NT2/D1 (cell line): ENCODE measurements at places on chromosomes 6 and 20.

DNA sequence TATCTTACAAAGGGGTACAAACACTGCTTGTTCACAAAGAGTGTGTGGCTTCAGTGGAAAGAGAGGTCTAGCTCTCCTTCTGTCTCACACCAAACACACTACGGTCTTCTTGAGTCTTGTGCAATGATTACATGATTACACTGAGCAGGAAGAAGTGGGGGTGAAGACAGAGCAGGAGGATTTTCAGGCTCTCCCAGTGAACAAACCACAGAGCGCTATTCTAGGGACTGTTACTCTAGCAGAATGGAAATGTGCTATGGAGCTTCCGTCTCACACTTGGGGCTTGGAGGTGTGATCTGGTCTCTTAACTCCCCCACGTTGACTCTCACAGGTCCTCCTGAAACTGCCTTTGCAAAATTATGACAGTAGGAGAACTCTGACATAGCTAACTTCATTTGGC, 203.4 kb downstream of the MYLK4 start:
- no peak for DNase-seq

DNA sequence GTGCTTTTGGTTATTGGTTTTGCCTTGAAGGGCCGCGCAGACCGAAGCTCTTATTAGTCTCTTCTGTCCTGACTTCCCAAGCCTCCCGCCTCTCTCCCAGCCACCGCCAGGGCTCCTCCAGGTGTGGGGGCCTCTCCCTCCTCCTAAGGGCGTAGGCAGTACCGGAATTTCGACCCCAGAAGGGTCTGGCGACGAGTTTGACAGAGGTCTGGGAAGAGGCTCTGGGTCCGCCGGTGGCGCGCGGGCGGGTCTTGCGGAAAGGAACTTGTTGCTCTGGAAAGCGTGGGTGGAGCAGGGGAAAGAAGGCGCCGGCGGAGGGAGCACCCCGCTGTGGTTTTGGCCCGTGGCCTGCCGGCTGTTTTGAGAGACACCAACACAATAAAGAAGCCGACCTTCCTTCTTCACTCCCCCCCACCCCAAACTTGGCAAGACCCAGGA, 1.8 kb downstream of the PCSK2 start:
- no peak for DNase-seq

- no peak for DNase-seq
Observed at GRCh38 chr6:131948692-131949619, 2.2 kb downstream of the CCN2 start.

GRCh38 chr20:33812152-33812849, 1.2 kb downstream of the CHMP4B start:
- DNase-seq = no peak

DNA sequence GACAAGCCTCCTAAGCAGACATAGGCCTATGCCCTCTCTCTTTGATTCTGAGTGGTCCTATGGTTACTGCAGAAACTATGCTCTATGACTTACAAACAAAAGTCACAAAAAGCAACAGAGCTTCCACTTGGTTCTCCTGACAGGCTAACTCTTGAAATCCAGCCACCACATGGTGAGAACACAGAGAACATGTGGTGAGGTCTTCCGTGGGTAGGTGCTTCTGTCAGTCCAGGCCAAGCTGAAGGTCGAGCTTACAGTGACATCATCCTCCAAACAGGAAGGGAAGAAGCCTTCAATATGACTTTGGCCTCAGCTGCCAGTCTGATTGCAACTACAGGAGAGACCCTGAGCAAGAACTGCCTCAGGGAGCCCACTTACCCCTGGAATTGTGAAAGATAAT, 265.5 kb downstream of the TBX18 start:
- DNase-seq = no peak

- no peak for DNase-seq
Observed at GRCh38 chr6:114020196-114020595, 49.2 kb upstream of the HDAC2 start.

DNA sequence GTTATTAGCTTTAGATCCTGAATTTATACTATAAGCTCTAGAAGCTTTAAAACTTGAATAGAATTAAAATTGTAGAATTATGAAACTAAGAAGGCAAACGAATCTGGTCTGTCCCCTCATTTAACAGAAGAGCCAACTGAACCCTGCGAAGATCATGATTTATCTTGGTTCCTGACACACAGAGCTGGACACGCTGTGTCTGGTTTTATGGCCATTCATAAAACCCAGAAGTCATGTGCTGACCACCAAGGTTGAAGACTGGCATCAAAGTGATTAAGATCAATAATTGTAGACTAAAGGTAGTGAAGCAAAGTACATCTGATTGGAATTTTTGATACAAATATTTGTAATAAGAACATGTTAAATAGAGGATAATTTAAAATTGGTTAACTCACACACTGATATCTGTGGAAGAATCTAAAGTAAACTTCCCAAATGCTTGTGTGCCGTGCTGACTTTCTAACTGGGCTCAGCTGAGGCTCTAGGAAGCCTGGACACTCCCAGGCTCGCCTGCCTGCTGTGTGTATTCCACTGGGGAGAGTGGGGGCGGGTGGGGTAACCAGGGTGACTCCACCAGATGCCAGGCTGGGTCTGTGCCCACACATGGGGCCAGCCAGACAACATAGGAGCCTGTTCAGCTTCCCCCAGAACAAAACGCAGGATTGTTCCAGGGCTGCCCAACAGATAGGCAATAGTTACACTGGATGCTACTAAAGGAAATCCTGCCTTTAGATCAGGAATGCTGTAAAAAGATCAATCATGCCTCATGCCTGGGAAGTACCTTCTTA, 42.1 kb upstream of the SLC22A3 start:
- no peak for DNase-seq

DNA sequence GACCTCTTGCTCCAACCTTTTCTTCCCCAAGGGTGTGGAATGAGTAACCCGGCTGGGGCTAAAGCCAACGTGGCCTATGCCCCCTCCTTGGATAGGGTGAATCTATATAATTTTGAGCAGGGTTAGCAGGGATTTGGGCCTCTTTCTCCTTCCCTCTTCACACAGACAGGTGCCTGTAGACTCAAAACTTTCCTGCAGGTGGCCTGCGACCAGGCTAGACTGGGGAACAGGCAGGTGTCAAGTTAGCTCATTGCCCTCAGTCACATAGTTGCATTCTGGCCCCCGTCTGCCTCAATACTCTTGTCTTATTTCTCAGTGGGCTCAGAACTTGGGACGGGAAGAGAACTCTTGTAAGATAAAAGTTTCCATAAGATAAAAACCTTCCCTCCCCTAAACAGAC, 243.0 kb downstream of the ATXN1 start:
- DNase-seq = no peak

- DNase-seq = no peak
Observed at GRCh38 chr6:153081914-153082313, 49.2 kb downstream of the RGS17 start.

- no peak for DNase-seq
Observed at GRCh38 chr20:41607791-41608190, 10.4 kb downstream of the CHD6 start.

DNA sequence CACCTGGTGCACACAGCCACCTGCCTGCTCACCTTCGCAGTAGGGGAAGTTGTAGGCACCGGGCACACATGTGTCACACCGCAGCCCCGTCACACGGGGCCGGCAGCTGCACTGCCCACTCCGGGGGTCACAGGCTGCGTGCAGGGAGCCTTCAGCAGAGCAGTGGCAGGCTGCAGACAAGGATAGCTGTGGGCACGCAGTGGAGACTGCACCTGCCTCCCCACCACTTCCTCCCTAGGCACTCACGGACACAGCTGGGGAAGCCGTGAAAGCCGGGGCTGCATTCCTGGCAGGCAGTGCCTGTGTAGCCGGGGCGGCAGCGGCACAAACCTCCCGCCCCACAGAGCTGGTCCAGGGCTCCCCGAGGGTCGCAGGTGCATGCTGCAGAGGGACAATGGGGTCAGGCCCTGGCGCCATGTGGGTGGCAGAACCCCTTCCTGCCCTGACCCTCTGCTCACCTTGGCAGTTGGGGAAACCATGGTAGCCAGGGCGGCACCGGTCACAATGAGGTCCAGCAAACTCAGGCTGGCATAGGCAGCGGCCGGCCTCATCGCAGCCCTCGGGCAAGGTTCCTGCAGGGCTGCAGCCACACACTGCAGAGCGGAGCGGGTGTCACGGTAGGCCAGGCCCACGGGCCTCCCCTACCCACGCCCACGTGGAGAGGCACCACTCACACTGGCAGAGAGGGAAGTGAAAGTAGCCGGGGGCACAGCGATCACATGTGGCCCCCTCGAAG, 29.4 kb downstream of the LAMA5 start:
- no peak for DNase-seq

DNA sequence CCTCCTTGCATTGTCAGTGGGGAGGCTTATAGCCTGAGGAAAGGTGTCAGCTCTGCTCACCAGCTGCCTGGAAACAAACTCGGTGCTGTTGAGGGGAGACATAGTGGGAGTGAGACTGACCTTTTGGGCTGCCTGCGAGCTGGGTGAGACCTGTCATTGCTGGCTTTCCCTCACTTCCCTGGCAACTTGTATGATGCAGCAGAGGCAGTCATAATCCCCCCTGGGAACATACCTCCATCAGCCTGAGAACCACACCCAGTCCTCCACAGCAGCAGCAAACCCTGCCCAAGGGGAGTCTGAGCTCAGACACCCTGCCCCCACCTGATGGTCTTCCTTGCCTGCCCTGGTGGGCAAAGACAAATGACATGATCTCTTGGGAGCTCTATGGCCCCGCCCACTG, 521.2 kb upstream of the IMPG1 start:
- DNase-seq = no peak

- no peak for DNase-seq
Observed at GRCh38 chr6:30340589-30341054, 4.3 kb upstream of the RPP21 start.

DNA sequence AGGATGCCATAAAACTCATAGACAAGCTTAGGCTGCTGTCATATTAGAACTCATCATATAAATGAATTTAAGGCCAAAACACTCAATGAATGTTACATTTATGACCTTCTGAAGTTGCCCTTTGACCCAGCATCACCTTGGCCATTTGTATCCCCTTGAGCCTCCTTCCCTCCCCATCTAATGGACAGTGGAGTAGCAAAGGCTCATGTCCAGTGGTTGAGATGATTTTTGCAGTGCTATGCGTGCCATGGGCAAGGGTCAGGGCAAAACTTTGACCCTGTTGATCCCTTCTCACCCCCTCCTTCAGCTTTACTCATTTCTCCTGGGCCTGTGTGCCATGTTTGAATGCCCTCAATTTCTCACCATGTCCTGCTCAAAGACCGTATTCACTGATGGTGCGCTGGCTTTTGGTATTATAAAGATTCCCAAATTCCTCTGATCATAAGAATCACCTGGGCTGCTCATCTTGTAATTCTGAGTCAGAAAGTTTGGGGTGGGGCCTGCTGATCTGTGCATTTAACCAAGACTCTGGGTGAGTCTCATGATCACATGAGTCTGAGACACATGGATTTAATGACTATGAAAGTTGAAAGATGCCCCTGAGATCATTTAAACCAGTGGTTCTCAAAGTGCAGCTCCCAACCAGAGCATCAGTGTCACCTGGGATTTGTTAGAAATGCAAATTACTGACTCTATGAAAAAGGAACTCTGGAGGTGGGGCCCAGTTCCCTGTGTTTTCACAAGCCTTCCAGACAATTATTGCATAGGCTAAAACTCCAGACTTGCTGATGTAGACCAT, 57.5 kb upstream of the IL20RA start:
- no peak for DNase-seq

DNA sequence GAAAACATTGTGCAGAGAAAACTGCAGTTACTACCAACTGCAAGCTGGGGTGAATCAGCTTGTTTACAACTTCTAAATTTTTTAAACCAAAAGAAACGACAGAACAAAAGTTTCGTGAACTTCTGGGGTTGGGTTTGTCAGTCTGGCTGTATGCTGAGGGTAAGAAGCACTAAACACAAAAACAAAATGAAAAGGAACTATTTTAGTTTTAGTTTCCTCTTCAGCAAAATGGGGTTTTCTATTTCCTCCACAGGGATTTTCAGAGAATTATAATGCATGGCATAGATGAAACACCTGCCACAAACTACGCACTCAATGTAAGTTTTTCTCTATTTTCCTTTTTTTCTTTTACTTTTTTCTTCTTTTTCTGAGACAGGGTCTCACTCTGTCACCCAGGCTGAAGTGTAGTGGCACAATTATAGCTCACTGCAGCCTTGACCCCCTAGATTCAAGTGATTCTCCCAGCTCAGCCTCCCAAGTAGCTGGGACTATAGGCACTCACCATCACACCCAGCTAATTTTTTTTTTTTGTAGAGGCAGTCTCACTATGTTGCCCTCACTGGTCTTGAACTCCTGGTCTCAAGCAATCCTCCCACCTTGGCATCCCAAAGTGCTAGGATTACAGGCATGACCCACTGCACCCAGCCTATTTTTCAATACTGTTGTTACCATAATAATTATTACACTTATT, 40.6 kb downstream of the CGA start:
- DNase-seq = no peak

GRCh38 chr6:122569230-122569771, 40.9 kb upstream of the PKIB start:
- no peak for DNase-seq

GRCh38 chr6:102115911-102116310, 722.4 kb downstream of the GRIK2 start:
- DNase-seq = no peak

DNA sequence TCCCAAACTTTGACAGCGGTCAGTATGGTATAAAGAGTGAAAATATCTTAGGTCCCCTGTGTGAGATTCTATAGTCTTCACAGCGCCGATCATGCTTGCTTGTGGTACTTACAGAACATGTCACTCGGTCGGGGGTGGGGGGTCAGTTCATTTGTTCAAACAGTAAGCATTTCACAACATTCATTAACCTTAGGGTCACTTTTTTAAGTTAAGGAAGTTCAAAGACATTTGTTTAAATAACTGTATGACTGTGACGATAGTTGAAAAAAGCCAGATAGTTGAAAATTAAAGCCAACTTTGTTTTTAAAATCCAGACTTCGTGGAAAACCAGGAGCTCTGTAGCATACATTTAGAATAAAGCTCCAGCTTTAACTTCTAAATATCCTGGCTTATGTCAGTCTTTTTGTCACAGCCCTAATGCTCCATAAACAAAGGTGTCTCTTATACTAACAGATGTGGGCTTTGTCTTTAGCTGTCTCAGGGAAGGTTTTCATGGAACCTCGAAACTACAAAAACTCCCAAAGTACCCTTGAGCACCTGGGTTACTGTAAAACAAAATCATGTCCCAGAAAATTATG, 57.9 kb upstream of the PHACTR2 start:
- DNase-seq = no peak

- no peak for DNase-seq
Observed at GRCh38 chr20:48623176-48623905, 204.5 kb downstream of the PREX1 start.
